ENCODE measurements at places on chromosomes 3 and 15. TPM values are rescaled to one million over a fixed set of nuclear protein-coding genes. Genes with fewer than 3 reads are reported as not detected.

- DNase-seq: no peak
These were observed 113.9 kb downstream of the TMEM108 start for GRCh38 chr3:133152056-133152455.

DNA sequence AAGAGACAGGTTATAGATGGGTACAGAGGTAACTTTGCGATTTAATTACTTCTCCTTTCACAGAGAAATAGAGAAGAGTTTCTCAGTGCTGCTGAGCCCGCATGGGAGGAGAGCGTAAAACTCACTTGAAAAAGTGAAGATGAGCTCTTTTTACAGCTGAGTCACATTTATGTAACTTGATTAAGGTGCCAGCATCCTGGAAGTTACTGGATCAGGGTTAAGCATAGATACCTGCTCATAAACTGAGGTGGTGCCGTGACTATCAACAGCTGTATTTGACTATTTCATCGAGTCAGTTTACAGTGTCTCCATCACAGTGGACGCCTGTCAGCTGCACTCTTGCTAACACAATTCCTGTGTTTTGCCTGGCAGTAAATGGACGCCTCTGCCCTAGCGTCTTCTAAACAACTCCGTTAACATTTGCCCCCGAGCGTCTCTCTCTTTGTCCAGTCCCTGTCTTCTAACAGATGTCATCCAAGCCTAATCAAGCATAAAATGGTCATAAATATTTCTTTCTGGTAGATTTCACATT, 414.6 kb downstream of the FOXP1 start:
- DNase-seq: no peak

GRCh38 chr3:112687211-112687610, 46.3 kb upstream of the CCDC80 start:
- no peak for DNase-seq

DNA sequence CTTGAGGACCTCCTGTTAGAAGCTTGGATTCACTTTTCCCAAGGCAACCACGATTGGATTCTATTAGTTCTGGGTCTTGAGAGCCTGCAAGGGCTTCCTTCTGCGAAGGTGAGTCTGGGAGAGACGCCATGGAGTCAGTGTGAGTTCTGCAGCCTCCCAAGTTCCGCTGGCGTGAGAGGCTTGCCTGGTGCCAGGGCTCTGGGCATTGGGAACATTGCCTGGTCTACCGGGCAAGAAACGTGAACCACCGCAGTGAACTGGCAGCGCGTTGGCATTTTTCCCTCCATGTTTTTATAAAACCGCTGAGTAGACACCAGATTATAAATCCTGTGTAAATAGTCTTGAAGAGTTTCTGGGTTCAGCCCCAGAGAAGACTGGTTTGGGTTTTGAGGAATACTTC, 160.9 kb downstream of the IGF1R start:
- DNase-seq: no peak

DNA sequence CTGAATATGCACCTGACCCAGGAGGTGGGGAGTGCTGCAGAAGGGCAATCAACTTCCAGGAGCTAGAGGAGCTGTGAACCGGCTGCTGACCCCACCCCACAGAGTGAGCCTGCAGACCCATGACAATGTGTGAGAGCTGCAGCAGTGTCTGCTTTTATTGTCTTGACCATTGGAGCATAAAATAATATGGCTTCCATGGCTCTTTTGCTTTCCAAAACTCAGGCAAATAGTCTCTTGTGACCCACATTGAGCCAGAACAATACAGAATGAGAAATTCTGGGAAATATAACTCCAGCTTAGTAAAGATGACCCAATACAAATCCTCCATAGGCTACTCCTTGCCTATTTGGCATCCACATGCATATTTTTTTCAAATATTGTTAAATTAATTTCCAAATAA, 309.6 kb downstream of the PYDC2 start:
- no peak for DNase-seq

- DNase-seq: no peak
These were observed 42.9 kb downstream of the CTDSPL start for GRCh38 chr3:37904601-37905000.

GRCh38 chr15:99992611-99993231, 259.5 kb upstream of the LYSMD4 start:
- no peak for DNase-seq

MOBP gene
- total RNA-seq: 0.05 TPM

STRC gene
- total RNA-seq: 0.05 TPM

GRCh38 chr3:89572261-89572660, 464.8 kb downstream of the EPHA3 start:
- no peak for DNase-seq

DNA sequence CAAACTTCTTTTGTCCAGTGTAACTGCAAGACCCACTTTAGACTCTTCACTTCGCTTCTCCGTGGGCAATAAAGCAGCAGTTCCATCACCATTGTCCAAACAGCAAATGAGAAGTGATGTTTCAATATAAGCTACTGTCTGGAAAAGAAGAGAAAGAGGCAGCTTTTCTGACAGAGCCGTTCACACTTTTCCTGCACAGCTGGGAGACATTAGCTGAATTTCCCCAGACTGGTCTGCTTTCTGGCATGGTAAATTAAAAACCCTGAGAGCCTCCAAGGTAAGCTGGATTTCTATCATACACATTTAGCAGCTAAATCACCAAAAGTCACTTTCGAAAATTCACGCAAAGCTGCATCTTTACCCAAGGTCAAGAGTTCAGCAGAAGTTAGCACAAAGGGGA, 108.5 kb upstream of the CMC1 start:
- DNase-seq: no peak

CTDSPL gene
- 58.2 TPM for total RNA-seq

DNA sequence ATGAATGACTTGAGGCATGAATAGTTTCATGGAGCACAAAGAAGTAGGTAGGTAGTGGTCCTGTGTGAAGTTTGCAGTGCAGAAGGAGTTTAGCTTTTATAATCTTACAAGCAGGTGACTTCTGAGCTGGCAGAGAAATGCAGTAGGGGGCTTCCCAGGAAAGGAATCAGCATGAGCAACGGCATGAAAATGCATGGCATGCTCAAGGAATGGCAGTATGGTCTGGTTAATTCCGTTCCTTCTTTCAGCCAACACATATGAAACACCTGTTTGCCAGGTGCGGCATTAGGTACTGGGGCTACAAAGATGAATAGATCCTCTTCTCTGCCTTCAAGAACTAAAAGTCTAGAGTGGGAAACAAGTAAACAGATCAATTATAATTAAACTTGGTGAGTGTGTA, 138.0 kb upstream of the BHLHE40 start:
- DNase-seq: no peak

DNA sequence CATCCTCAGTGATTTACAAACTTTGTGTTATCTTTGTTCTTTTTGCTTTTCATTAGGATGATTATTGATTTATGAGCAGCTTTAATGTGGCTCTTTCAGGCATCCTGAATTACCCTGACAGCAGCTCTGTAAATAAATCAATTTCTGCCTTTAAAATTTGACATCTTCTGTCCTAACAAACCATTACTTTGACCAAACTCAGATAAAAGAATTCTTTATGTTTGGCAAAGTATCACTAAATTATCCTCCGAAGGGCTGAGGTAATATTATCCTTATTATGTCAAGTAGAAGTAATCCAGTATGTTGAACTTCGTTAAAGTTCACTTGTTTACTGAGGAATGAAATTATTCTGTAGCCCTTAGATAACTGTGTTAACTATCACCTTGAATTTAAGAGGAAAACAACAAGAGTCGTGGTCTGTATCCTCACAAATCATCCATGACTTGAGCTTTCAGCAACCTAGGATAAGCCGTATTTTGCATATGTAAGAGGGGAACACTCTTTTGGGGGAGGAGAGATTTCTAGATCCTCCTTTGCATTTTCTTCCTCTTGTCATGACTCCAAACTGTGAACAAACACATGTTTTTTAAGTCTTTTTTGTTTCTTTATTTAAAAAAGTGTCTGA, 173.2 kb upstream of the STAC start:
- DNase-seq: no peak

TIPARP gene
- 35.5 TPM for total RNA-seq

- no peak for DNase-seq
These were observed 902 bp downstream of the TMEM44 start for GRCh38 chr3:194632226-194632808.

CLDN18 gene
- not detected for total RNA-seq

DNA sequence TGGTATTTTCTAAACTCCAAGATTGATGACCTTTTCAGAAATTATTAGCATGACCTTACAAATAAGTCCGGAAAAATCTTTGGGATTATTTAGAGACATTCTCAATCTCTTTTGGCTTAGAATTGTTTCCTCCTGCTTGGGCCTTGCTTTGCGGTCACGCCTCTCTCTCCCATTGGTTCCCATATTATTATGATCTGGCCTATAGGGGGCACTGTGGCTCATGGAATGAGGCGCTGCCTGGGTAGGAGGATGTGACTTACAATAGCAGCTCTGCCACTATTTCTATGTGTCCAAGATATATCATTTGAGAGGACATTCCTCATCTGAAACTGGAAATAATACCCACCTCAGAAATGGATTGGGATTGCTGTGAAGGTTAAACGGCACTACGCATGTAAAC, 464.9 kb downstream of the MFSD1 start:
- no peak for DNase-seq

ZNF35 gene
- 17.9 TPM for total RNA-seq

DNA sequence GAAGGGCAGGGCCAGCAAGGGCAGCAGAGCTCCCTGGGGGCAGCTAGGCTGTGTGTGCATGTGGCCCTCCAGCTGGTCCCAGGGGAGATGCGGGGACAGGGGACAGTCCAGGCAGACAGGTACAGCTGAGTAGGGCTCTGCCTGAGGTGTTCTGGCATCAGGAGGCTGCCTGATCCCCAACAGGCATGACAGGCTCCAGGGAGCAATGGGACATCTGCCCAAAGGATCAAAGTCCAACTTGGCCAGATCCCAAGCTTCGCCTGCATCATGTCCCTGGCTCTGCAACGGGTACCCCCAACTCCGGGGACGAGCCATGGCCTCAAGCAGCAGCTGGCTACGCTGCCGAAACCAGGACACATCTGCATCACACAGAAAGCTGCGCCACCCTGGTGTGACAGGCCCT, 21.8 kb downstream of the ATRIP start:
- DNase-seq: no peak

DPH3 gene
- total RNA-seq: 20.9 TPM

GRCh38 chr15:57696146-57696545, 10.4 kb upstream of the POLR2M start:
- no peak for DNase-seq

DNA sequence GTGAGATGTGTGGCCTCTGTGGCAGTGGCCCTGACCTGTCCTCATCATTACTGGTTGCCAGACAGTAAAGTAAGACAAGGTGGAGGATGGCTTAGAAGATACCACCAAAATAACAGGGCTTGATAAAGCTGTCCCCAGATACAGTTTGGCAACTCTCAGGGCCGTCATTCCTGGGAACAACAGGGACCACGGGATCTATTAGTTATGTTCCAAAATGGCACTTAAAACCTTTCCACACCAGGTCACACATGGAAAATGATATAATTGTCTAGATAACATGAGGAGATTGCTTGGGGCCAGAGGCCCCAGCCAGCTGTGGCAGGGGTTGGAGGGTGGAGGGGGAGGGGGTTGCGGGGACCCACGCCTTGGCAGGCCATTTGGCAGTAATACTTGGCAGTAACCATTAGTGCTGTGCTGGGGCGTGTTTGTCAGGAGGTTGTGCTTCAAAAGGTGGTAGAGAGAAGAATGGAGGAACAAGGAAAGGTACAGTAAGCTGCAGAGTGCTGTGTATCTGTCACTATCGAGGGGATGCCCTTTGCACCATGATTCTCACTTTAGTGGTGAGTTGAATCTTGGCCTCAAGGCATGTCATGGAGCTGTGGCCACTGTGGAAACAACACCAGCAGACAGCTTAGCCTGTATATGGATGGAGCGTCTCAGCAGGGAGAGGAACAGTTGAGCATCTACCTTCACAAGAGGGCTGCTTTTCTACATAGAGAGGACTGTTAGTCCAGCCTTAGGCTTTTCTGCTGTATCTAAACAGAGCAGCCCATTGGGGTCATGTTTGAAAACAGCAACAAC, 14.0 kb downstream of the PLCL2 start:
- no peak for DNase-seq

All from urinary bladder (tissue), 4 donors.